ENCODE measurements at places on chromosomes 7 and 10.

GRCh38 chr10:11824825-11825224 is 1.7 kb downstream of the PROSER2 start:
- DNase-seq, result no peak

- no peak for DNase-seq
Measured at GRCh38 chr7:106905734-106906133, 40.7 kb downstream of the PIK3CG start.

DNA sequence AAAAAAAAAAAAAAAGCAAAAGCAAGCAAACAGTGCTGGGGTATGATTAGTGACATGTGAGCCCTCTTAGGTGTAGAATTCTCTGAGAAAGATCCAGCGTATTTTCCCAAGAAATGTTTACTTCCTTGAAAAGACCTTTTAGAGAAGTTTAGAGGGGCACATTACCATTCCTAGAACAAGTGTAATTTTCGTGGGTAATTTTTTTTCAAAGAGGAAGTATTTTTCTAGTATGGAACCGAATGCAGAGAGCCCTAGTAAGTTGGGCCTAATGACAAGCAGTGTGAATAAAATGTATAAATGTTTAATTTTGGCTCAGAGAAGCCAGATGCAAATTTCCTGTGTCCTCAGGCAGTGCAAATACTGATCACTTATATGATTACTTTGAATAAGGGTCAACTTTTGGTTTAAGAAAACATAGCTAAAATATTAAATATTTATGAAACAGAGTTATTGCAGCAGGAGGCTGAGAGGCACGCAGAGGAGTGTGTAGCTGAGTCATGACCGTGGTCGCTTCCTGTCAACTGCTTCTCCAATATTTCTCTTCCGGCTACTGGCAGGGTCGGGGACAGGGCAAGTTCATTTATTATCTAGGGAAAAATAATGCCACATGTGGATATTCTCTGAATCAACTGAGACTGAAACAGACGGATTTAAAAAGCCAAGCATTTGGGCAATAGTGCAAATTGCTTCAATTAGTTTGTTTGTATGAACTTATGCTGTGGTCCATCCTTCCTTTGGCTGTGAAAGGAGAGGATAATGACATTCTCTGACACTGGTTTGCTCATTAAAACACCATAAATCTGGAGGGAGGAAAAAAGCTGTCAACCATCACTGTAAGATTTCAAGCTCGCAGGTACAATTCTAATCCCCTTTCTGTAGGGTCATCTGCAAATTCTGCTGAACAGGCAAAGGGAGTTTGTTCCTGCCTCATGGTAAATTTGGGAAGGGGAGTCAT is 495.2 kb downstream of the GLRX3 start:
- DNase-seq, result no peak

GRCh38 chr7:73739387-73739767 is 775 bp upstream of the ABHD11 start:
- no peak for DNase-seq

- no peak for DNase-seq
Measured at GRCh38 chr10:20399772-20400171, 497.3 kb downstream of the NEBL start.

- peak; percentile 48 for DNase-seq
Measured at GRCh38 chr7:23938937-23939552, 229.0 kb downstream of the STK31 start.

DNA sequence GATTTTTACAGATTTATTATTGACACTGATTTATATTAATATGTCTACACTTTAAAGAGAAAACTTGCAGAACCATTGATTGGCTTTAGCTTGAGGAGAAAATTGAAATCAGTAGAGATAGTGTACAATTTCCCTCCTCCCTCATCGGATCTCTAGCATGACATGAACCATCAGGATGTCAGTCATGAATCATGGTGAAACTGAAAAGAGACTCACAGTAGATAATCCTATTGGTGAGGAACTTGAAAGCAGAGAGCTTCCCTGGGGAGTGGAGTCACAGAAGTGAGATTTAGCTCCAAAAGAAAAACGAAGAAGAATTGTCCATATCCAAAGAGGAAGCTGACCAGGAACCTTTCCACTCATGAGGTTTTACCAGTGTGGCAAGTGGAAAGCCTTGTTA is 346.8 kb downstream of the ABCA13 start:
- no peak for DNase-seq

- no peak for DNase-seq
Measured at GRCh38 chr10:30742471-30742870, 112.9 kb upstream of the LYZL2 start.

DNA sequence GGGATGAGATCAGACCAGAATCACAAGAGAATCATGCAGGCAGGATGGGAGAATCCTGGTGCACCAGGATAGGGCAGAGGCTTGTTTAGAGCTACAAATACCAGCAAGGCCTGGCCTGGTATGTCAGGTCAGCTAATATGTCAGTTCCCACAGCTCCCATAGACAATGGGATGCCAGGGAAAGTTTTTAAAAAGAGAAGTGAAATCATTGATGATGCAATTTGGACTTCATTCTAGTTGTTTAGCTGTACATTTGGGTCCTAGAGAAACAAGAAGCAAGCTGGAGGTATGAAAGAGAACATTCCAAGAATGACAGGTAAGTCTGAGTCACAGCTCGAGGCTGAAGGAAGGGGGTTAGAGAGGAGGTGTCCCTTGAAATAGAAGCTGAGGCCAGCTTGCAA is 45.2 kb downstream of the GPR141 start:
- no peak for DNase-seq

DNA sequence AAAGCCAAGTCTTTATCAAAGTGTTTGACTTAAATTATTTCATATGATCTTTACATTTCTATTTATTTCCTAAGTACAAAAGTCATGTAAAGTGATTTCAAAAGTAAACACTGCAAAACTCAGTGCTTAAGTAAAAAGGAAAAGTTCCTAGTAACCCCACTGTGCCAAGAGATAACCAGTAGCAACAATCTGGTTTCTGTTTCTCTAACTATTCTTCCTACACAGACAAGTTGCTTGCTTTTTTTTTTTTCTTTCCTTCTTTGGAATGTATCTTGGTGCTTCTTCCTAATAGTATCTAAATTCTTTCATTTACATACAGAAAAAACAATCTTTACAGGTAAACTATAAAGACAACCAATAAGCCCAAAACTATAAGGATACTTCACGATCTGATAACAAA is 3.1 kb downstream of the JCAD start:
- DNase-seq, result no peak

DNA sequence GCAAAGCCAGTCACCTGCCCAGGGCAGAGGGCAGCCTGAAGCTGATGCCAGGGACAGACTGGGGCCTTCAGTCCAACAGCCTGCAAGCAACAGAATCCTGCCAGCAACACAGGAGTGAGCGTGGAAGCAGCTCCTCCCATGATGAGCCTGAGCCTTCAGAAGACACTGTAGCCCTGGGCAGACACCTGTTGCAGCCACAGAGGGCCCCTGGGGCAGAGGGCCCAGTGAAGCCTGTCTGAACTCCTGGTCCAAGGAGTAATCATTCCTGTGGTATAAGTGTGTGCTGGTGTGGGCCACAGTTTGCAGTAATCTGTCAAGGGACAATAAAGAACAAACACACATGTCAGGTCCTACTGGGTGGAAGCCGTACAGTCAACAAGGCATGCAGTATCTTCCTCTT is 2.9 kb upstream of the PFKP start:
- DNase-seq, result no peak

Data from HTR-8/SVneo (cell line).